Esophagus squamous epithelium (tissue), 5 donors: ENCODE measurements at places on chromosomes 1 and 21.

DNA sequence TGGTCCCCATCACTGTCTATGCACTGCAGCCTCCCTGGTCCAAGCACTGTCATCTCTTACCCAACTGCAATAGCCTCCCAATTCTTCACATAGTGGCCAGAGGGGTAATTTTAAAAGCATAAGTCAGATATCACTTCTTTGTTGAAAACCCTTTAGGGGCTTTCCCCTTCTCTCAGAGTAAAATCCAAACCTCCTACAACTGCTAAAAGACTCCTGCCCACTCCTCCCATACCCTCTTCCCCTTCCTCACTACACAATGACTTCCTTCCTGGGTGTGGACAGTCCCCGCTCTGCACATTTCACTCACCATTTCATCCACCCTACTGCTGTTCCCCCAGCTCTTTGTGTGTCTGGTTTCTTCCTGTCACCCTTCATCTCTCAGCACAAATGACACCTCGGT is 8.3 kb downstream of the MCOLN2 start:
- no peak for DNase-seq

DNA sequence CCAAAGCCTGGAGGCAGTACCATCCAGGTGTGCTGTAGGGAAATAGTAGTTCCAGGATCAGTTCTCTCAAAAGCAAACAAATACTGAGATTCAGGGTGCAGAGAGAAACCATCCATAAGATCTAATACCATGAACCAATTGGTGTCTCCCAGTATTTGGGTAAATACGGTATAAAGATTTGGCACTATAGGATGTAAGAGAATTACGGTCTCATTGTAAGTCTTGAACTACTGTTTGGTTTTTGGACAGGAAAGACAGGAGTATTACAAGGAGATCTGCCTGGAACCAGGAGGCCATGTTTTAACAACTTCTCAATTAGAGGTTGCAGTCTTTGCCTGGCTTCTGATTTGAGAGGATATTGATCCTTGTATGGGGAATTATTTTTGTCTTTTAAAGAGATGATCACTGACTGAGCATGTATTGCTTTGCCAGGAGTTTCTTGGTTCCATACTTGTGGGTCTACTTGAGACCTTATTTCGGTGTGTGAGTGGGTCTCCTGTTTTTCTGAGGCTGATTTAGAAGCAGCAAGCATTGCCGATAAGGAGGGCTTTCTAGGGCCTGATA is 10.2 kb downstream of the AADACL4 start:
- DNase-seq: no peak

- DNase-seq: no peak
Observed at GRCh38 chr1:156126630-156127534, 12.4 kb downstream of the LMNA start.

DNA sequence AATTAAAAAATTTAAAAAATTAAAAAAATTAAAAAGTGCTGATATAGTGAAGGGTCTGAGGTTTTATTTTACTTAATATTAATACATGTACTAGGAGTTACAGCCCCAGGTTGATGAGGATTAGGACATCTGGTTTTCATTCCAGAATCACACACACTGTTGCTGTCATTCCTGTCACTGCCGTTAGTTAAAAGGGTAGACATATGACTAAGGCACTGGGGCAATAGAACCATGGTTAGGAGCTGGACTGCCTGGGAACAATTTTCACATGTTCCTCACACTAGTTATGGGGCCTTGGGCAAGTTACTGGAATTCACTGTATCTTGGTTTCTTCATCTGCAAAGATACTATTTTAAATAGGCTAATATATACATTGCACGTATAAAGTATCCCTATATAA is 191.8 kb upstream of the DPYD start:
- DNase-seq: no peak

GRCh38 chr21:30408782-30409494 is 13.1 kb downstream of the KRTAP13-1 start:
- DNase-seq: no peak

GRCh38 chr1:234684856-234685255 is 74.9 kb upstream of the IRF2BP2 start:
- no peak for DNase-seq

DNA sequence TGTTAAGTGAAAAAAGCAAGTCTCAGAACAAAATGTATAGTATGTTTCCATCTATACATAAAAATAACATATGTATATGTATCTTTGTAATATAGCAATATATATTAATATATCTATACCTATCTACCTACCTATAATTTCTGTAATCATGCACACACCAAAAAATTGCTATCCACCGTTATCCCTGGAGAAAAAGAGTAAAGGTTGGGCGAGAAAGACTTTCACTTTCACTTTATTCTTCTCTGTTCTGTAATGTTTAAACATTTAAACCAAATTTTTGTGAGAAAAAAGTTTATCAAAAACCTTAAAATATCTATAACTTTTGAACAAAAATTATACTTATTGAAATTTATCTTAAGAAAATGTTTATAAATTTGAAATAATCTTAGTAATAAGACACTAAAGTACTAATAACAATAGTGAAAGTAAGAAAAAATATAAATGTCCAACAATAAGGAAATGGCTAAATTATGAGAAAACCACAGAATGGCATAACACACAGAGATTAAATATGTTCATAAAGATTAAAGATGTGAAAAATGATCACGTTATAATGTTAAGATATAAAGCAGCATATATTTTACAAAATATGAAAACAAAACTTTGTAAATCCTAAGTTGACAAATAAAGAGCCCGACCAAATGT is 74.0 kb upstream of the LRRC53 start:
- DNase-seq: no peak

GRCh38 chr1:21289127-21289526 is 1.1 kb downstream of the ECE1 start:
- DNase-seq: no peak

DNA sequence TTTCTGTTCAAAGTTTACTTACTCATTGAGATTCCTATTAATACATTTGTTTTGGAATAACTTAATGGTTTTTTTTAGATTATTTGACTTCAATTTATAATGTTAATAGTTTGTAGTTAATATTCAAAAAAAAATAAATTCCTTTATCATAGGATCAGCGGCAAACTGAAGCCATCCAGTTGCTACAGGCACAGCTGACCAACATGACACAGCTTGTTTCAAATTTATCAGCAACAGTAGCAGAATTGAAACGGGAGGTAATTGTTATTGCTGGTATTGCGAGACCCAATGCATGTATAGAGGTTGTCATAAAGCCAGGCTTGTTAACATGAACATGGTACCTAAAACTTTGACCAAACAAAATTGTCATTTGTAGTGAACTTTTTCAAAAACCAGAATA is 59.0 kb upstream of the FASLG start:
- DNase-seq: no peak

DNA sequence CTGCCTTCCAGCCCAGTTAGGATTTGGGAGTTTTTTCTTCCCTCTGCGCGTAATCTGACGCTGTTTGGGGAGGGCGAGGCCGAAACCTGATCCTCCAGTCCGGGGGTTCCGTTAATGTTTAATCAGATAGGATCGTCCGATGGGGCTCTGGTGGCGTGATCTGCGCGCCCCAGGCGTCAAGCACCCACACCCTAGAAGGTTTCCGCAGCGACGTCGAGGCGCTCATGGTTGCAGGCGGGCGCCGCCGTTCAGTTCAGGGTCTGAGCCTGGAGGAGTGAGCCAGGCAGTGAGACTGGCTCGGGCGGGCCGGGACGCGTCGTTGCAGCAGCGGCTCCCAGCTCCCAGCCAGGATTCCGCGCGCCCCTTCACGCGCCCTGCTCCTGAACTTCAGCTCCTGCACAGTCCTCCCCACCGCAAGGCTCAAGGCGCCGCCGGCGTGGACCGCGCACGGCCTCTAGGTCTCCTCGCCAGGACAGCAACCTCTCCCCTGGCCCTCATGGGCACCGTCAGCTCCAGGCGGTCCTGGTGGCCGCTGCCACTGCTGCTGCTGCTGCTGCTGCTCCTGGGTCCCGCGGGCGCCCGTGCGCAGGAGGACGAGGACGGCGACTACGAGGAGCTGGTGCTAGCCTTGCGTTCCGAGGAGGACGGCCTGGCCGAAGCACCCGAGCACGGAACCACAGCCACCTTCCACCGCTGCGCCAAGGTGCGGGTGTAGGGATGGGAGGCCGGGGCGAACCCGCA is at the start of gene PCSK9:
PCSK9 (plus strand) TSS at position 207 of the 741 bp plus-strand sequence; CDS start at position 497, 290 bp downstream.
- DNase-seq: no peak

DNA sequence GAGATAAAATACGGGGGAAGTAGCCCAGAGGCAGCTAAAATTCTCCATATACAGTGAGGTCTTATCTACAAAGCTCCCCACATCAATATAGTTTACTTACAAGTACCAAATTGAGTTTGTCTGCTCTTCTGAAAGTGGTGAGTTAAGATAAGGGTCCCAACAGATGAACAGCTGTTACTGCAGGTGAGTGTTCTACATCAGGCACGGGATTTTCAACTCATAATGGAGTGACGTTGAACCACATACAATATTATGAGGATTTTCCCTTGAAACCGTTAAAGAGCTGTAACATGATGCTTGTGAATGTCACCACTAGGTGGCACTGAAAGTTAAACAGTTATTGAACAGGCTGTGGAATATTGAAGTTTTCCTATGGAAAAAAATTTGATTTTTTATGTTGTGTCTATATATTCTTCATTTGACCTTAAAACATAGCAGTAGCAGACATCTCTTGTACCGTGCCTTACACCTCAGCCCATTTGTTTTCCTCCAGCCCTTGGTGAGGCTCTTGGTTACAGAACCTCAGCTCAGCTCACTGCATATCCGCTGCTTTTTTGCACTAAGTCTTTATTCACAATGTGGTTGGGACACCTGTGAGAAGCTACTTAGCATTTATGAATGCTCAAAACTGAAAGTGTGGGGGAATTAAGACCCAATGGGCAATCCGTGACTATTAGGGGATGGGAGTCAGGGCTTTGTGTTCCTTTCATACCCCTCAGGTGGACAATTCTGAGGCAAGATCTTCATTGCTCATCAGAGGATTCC is 23.2 kb downstream of the CD1D start:
- no peak for DNase-seq

- no peak for DNase-seq
Observed at GRCh38 chr1:17436380-17437174, 2.9 kb downstream of the RCC2 start.

GRCh38 chr1:15103906-15104305 is 49.6 kb upstream of the TMEM51 start:
- DNase-seq: no peak

GRCh38 chr1:107141491-107142126 is 770 bp downstream of the NTNG1 start:
- no peak for DNase-seq

DNA sequence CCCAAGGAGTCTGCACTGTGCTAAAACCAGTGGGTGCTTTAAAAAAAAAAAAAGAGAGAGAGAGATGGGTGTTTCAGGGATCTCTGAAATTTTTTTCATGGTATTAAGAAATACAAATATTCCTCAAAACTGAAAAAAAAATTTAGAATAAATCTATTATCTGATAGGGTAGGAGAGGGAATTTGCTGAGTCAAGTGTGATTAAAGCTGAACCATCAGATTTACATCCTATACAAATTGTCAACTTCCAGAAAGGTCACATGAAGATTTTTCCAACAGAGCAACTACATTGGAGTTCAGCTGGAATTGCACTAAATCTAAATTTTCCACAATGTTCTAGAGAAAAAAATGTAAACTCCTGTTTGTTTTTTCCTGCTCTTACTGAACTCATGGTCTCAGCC is 79.3 kb upstream of the DSCAM start:
- DNase-seq: no peak

GRCh38 chr1:43563876-43564539 is 33.3 kb downstream of the PTPRF start:
- no peak for DNase-seq

GRCh38 chr1:92964998-92965397 is 3.7 kb upstream of the DIPK1A start:
- no peak for DNase-seq

- no peak for DNase-seq
Observed at GRCh38 chr1:23448846-23449245, 24.3 kb upstream of the TCEA3 start.

DNA sequence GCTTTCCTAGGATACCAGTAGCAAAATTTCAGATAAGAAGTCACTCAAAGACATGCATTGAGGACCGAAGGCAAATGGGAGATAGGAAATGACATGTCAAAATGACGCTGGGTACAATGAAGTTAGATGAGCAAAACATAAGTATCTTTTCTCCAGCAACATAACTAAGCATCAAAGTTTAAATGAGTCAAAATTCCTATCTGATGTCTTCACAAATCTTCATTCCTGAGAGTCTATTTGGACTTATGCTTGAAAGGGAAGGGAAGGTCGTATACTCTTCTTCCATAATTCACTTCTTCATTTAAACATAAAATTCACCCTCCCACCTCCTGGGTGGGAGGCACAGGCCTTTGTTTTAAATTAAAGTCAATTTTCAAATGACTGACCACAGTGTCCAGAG is 4.1 kb upstream of the TMEM81 start:
- no peak for DNase-seq

DNA sequence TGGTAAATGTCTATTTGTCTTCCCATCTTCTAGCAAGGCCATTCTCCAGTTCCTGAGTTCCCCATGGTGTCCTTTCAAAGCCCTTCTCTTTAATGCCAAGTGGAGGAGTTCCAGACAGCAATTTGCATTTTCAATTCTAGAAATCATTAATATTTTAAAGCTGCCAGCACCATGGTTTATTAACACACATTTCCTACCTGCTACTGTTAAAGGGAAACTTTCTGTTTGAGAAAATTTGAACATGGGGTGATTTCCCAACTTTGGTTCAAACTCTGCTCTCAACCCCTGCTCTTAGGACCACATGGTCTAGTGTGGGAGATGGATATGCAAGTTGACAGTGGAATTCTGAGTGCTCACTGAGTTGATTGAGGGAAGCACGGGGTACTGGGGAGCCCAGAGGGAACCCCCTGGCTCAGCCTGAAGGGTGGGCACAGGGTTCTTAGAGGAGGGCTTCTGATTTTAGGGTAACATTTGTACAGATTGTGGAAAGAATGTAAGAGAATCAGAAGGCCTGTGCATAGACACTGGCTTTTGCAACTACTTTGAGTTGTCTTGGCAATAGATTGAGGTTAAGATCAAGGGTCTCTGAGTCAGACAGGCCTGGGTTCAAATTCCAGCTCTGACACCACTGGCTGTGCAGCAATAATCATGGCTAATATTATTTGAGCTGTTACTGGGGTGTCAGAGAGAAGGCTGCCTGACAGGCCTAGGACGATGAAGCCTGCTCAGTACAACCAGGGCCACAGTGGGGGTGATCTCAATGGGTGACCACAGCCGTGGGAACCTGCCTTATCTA is 97.8 kb downstream of the BEND5 start:
- no peak for DNase-seq

DNA sequence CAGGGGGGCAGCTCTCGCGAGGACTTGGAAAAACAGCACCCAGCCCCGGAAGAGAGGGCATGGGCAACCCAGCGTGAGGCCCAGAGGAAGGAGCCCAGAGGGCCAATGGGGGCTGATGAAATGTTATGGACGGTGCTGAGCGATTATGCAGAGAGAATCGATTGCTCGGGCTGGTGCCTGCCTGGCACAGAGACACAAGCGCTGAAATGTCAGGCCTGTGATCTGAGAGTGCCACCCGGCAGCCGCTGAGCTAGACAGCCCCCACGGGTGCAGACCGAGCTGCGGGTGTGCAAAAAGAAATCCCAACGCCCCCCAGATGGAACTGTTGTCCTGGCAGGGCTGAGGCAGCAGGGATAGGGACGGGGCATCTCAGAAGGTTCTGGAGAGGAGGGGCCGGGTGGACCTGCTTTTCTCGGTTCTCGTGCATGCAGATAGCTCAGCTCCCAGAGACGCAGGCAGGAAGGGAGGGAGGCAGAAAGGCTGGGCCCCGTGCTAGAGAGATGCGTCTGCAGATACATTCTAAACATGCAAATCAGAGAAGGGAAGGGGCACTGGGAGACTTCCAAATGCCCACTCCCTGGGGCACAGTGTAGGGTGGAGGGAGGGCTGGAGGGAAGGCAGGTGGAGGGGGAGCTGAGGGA is 41.5 kb downstream of the TAS1R2 start:
- DNase-seq: no peak
